ENCODE measurements at places on chromosomes 1 and 21.

- DNase-seq = no peak
Observed at GRCh38 chr21:22904385-22904784, 1906.2 kb downstream of the NCAM2 start.

DNA sequence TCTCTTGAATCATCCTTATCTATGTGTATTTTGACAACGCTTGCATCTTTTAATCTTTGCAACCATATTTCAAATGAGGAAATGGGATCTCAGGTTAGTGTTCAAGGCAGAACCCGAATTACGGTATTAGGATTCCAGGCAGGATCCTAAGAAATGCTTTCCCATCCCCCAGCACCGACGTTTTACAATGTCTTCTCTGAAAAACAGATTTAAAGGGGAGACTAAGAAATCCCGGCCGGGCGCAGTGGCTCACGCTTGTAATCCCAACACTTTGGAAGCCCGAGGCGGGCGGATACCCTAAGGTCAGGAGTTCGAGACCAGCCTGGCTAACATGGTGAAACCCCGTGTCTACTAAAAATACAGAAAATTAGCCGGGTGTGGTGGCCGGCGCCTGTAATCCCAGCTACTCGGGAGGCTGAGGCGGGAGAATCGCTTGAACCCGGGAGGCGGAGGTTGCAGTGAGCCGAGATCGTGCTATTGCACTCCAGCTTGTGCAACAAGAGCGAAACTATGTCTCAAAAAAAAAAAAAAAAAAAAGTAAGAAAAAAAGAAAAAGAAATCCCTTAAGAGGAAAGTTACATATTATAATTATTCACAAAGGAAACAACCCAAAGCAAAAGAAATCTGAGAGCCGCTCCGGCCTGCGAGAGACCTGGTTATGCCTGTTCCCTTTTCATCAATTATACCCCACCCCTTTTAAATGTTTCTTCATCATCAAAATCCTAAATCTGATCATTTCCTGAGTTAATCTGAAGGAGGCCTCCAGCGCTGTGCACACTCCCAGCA lies 801 bp upstream of the GORAB start:
- no peak for DNase-seq

DNA sequence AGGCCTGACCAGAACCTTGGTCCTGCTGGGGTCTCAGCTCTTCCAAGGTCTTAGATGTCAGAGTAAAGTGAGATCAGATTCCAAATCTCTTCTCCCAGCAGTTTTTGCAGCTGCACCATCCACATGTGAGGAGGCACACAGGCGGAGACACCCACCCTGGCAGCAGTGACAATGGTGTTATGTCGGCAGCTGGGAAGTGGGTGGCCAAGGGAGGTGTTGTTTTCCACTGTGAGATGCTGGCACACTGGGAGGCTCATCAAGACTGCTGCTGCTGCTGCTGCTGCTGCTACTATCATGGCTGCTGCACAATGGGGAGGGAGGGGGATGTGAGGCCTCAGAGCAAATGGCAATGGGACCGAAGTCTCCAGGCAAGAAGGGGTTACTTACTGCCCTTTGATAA lies 23.6 kb downstream of the CAMK2N1 start:
- DNase-seq = no peak

- DNase-seq = no peak
Observed at GRCh38 chr1:240285540-240285939, 193.9 kb downstream of the FMN2 start.

- DNase-seq = peak; percentile 73
Observed at GRCh38 chr1:158117854-158118704, 62.6 kb upstream of the CD1D start.

DNA sequence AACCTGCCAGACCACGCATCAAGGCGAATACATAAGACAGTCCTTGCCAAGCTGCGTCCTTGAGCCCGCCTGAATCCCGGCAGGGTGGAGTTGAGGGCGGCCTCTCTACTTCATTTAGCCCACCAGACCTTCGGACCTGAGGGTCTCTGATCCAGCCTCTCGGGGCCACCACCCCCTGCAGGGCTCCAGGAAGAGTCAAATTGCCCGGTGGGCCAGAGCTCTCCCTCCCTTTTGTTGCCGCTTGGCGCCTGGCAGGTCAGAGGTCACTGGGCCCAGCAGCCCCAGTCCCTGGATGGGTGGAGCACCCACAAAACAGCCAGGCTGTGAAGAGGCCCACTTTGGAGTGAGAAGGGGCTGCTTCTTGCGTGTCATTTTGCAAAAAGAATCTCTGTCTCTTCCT lies 9.0 kb downstream of the GNG4 start:
- no peak for DNase-seq

GRCh38 chr1:173297798-173298391 lies 90.8 kb upstream of the TNFSF4 start:
- no peak for DNase-seq

GRCh38 chr1:31704271-31705079 lies 658 bp upstream of the COL16A1 start:
- no peak for DNase-seq

DNA sequence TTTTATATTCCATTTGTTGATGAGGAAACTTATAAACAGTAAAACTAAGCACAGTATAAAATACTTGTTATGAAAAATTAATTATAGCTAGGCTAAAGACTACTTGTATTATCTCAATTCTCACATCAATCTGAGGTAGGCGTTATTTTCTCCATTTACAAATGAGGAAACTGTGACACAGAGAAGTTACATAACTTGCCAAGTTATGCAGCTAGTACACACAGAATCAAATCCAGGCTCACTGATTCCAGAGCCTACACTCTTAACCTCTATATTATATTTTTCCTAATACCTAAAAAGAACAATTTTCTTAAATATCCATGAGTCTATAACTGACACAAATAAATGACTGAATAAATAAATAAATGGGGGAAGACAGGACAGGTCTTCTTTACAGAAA lies 11.2 kb upstream of the VPS45 start:
- DNase-seq = no peak

GRCh38 chr1:84841971-84842370 lies 51.0 kb downstream of the LPAR3 start:
- DNase-seq = no peak

- no peak for DNase-seq
Observed at GRCh38 chr21:34743831-34744230, 75.0 kb downstream of the CLIC6 start.

GRCh38 chr1:14567056-14567455 lies 31.4 kb upstream of the KAZN start:
- no peak for DNase-seq

- DNase-seq = no peak
Observed at GRCh38 chr1:170666541-170667254, 2.8 kb downstream of the PRRX1 start.

DNA sequence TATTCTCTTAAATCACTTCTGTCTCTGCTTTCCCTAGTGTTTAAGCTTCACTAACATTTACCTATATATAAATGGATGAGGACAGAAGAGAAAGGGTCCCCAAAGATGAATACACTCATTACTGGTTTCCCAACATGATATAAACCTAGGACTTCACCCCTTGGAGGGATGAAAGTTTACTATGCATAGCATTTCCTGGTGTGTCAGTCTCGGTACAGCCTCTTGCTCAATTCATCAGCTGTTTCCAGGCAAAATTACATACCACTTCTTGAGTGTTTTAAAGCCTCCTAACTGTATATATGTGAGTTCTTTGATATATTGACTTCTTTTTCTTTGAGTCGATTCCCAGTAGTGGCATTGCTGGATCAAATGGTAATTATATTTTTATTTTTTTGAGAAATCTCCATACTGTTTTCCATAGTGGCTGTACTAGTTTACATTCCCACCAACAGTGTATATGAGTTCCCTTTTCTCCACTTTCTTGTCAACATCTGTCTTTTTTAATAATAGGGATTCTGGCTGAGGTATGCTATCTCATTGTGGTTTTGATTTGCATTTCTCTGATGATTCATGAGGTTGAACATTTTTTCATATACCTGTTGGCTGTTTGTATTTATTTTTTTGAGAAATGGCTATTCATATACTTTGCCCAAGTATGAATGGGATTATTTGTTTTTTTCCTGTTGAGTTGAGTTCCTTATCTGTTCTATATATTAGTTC lies 259.3 kb upstream of the CACYBP start:
- DNase-seq = no peak

DNA sequence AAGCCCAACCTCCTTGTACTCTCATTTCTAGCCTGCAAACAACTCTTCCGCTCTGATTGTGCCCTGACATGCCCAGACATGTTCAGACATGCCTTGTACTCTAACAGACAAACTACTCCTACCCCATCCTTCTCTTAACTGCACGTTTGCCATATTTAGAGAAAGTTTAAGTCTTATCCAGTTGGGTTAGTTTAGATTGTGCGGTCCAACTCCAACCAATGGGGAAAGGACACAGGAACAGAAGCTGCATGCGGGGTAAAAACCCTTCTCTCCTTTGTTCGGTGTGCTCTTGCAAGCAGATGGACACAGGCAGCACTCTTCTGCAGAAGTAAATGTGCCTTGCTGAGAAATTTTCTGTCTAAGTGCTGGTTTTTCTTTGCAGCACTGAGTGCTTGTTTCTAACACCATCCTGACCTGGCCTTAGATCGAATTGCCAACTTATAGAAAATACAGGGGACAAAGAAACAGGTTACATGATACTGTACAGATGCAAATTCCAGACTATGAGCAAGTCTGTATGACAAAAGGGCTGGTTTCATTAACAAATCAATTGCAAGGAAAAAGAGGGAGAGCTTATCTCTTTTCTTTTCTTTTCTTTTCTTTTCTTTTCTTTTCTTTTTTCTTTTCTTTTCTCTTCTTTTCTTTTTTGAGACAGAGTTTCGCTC lies 35.8 kb upstream of the IFNGR2 start:
- no peak for DNase-seq

GRCh38 chr21:17725339-17725738 lies 93.8 kb downstream of the C21orf91 start:
- DNase-seq = no peak

DNA sequence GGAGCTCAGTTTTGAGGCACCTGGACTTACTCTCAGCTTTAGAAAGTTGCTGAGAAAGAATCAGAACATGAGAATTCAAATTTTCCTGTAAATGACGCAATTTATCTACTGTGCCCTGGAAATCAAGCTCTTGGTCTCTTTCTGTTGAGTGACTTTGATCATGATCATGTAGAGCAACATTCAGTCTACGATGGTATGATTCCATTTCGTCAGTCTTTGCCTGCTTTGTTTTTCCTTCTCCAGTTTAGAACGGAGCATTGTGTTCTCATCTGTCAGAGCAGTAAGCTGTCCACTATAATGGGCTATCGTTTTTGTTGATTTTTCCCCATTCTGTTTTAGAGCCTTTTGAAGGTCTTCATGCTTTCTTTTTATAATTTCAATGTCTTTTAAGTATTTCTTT lies 20.7 kb downstream of the SFT2D2 start:
- DNase-seq = no peak
